Stimulated activated CD4-positive, alpha-beta T cell treated with anti-CD3 and anti-CD28 coated beads, Interleukin-2, amount 100 ng/mL, for 24 hours (primary cell): ENCODE measurements at places on chromosomes 12 and 14.

- no peak for DNase-seq
Observed at GRCh38 chr12:103751600-103751999, 89.4 kb downstream of the NT5DC3 start.

DNA sequence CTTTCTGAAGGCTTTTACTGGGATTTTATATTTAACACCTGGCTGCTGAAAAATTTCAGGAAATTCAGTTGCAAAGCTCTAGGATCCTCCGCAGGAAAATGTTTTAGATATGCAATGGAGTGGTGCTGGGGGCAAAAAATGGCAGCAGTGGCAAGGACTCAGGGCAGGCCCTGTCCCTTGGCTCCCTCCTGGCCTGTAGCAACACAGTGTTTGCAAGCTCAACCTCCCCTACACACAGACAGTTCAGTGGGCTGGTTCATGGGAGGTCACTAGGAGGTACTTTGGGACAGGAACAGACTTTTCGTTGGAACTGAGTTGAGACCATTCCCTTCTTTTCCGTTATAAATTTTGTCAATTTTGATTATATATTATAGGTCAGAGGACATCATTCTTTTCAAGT, 270.4 kb downstream of the ADAMTS20 start:
- DNase-seq = no peak

- no peak for DNase-seq
Observed at GRCh38 chr14:82755923-82756322, 1222.3 kb upstream of the SEL1L start.

DNA sequence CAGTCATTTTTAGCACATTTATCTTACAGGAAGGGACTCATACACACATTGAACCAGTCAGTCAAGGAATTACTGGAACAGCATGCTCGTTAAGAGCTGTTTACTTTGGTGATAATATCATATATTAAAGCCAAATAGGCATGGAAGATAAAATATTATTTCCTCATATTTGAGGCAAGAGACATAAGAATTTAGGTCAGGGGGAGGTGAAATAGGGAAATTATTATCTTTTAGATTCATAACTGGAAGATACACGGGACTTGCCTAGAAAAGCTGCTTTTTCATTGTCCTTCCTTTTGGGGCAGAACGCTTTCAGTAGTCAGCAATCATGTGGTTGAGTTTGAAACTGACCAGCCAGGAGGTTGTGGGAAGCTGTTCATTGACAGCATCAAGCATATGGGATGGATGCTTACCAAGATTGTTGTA, 72.5 kb downstream of the NTN4 start:
- no peak for DNase-seq

GRCh38 chr14:25132732-25133422, 82.9 kb upstream of the STXBP6 start:
- DNase-seq = peak; percentile 55

DNA sequence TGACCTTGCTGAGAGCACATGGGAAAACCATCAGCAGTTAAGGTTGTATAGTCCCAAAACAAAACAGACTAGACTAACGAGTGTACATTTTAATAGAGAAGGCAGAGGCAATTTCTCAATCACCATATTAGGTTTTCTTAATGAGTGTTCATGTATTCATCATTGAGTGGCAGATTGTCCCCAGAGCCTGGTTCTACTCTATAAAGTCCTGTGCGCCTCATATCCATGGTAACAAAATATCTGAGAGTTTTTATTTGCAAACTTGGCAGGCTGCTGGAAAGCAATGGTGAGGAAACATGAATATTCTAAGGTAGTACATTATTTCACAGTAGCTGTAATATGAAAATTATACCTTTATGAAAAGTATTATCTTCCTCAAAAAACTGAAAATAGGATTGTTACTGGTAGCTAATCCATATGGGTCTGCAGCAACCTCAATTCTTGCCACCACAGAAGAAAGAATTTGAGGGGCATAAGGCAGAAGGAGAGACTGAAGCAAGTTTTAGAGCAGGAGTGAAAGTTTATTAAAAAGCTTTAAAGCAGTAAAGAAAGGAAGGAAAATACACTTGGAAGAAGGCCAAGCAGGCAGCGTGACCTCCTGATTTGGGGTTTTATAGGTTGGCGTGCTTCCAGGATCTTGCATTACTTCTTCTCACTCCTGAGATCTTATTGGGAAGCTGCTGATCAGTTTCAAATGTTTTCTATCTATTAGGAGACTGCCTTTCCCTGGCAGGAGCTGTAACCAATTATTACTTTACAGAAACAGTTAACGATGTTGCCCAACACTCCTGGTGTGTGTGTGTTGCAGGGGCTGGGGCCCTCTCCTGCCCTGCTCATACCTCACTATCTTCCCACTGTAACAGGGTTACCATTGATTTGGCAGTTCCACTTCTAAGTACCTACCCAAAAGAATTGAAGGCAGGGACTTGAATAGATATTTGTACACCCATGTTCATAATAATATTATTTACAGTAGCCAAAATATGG, 154.0 kb upstream of the NUDT4 start:
- no peak for DNase-seq

- no peak for DNase-seq
Observed at GRCh38 chr12:69129017-69129416, 110.4 kb upstream of the CPSF6 start.

DNA sequence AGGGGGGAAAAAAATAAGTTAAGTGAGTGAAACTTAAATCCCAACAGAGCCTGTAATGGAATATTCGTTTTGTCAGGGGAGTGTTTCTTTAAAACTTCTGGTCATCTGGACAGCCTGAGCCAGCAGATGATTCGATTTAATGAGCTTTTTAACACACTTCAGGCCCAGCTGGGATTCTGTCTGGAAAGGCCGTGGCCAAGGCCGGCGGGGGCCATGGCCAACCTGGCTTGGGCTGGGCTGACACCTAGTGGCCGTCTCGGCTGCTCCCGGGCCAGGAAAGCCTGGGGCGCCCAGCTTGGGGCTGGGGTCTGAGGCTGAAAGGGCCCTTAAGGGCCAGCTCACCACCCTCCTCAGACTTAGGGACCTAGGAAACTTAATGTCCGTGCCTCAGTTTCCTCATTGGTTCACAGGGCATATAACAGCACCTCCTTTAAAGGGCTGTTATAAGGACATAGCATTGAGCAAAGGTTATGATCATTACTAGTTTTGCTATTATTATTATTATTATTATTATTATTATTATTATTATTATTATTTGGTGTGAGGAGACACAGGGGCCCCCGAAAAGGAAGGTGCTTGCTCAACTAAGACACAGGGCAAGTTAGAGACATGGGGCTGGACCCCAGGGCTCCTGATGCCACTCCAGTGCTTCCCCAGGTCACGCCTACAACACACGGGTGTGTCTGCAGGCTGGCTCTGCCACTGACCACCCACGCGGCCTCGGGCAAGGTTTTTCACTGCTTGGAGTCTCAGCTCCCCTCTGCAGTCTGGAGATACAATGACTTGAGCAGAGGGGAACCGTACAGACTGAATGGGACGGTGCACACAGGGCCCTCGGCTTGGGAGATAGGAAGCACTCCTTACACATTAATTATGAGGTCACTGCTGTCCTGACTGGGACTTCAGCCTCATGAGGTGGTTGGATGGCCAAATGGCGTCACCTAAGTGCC, 84.0 kb downstream of the SYNE3 start:
- no peak for DNase-seq

DNA sequence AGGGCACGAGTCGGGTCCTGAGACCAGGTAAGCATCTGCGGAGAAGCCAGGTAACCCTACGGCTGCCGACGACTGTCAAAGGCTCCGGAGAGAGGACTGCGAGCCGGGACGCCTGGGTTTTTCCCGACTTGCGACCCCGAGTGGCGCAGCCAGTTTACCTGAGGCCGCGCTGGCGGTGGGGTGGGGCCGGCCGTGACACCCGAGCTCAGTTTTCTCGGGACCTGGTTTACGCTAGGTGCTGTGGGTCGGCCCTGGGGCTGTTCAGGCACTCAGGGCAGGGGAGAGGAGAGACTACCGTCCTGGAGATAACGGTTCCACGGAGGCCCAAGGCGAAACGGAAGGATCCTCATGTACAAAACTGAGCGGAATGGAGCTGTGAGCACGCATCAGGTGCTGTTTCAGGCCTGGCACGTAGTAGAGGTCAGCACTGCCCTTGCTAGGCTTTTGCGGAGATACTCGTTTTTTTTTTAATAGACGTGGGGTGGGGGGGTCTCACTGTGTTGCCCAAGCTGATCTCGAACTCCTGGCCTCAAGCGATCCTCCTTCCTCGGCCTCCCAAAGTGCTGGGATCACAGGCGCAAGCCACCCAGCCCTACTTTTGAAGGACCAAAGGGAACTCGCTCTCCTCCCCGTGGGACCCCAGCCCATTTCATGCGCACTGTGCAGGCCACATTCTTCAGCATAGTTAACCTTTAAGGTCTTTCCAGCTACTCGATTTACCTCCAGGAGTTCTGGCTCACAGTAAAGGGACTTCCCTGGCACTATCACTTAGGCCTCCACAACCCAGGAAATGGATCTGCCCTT, 471 bp downstream of the MTRFR start:
- DNase-seq = no peak

GRCh38 chr14:81348061-81348460, 52.1 kb downstream of the STON2 start:
- no peak for DNase-seq

DNA sequence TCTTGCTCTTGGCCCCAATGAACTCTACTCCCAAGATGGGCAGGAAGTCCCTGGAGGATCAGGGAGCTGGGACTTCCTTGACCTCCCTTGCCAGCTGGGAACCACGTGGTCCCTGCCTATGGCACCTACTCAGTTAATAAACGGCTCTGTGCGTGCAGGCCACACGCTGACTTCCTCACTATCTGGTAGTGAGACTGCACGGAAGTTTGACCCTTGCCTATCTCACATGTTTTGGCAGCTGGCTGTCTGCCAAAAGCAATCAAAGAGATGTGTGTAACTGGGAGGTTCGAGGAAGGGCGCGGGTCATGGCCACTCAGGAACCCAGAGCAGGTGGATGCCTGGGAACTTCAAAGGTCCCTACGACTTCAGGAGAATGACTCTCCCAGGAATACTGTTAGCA, 57.9 kb downstream of the RFLNA start:
- DNase-seq = no peak

- DNase-seq = no peak
Observed at GRCh38 chr12:46699986-46700385, 125.8 kb downstream of the SLC38A4 start.

DNA sequence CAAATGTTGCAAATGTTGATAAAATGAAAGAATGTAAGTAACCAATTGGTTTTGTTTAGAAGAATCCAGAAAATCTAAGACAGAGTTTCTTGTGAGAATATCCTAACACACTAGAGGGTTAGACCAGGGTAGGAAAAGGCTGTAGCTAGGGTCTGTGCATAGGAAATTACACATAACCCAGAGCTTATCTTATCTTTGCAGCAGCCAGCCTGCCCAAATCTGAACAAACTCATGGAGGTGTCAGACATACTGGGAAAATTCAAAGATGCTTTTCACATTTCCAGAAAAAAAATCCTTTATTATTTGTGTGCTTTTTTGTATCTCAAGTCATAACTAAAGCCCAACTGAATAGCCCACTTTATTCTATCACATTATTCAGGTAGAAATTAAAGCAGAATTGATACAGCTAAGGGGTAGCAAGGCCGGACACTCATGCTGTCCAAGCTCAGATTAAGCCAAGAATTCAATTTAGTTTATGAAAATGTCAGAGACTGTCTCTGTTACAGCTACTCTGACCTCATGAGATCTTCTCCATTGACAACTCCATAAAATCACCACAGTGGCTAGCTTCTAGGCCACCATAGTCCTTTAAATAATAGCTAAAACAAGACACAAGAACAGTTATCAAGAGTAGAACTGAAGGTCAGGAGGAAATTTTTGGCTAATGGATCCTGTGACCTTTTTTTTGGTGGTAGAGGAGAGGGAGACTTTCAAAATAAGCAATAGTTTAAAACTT, 169.6 kb upstream of the RASSF8 start:
- DNase-seq = no peak

DNA sequence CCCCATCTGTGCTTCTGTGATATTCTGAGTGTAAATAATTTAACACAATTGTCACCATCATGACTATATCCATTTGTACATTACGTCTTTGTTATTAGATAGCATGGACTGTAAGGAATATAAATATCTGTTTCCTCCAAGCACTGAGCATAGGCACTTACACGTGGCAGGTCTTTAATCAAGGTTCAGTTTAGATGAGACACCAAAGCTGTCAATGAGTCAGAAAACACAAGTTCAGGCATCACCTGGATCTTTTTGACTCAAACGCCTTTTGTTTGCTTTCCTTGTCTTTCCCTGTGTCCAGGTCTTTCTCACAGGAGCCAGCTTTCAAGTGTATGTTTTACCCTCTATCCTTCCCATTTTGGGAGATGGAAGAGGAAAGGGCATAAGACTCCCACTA, 163.2 kb upstream of the CCDC198 start:
- no peak for DNase-seq
